Activated CD4-positive, alpha-beta memory T cell treated with anti-CD3 and anti-CD28 coated beads, Interleukin-2, amount 10 ng/mL, durations not matched to agents 7 days and 5 days (primary cell): ENCODE measurements at places on chromosomes 7 and 10.

DNA sequence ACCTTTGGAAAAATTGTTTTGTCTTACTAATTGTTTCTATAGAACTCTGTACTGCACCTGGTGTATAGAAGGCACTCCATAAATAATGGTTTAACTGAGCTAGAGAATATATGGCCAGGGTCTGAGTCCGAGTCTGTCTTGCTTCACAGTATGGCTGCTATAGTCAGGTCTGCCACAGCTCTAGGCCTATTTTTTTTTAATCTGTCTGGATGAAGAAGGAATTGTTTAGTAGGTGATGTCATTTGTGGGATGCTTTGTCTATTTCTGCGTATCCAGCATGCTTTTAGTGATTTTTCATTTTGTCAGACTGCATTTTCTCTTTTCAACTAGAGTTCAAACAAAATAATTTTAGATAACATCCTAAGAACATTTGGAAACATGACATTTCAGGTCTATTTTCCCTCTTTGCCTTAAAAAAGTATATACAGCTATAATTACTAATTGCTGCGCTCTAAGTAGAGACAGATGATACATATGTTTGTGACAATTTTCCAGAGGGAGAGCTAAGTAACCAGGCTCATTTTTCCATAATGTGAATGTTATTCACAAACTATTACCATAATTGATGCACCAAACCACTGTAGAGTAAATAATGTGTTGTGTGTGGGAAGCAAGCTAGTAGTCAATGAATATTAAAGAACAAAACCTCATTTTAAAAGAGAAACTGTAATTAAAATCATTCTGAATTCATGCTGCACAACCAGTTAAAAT, 361.7 kb downstream of the AUTS2 start:
- no peak for DNase-seq

DNA sequence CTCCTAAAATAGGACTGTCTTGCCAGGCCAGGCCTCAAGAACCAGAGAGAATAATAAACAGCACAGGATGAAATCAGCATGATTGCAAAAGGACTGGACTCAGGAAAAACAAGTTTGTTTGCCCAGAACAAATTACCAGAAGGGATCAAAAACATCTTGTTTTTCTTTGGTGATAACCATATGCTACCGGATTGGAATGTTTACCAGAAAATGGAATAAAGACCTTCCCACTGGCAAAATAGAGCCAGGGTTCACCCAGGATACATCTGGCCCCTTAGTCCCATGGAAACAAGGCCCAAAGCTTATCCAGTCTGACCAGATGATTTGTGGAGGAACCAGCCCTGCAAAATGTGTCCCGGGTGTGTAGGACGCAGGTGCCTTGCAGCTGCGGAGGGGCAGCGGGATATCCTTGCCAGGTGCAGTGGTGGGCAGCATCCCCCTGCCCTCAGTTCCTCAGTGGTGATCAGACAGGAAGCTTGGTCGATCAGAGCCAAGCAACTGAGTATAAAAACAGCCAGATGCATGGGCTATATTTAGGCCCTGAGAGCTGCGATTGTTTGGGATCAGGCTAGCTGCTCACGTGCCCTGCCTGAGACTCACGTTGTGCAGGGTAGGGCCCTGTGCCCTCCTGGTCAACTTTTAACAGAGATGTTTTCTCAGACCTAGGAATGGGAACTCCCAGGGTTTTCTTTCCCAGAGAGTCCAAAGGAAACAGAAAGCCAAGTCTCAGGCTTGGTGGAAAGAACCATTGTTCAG, 4.6 kb upstream of the ZNF22 start:
- no peak for DNase-seq

- DNase-seq: no peak
Observed at GRCh38 chr7:133293384-133294160, 40.7 kb downstream of the EXOC4 start.

DNA sequence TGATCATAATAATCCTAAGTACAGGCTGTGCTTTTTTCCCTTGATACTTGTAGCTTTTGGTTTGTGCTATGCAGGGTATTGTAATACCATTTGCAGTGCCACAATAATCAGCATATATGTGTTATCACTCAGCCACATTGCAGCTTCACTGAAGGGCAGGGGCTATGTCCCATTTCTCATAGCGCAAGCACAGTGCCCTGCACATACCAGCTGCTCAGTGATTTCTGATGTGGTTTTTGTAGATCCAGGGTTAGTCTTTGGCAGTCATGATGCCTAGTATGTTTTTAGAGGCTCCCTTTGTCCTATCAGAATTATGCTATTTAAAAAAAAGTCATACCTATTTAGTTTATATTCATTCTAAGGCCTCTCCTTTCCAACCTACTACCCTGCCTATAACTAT, 25.8 kb downstream of the MET start:
- DNase-seq: no peak

- no peak for DNase-seq
Observed at GRCh38 chr10:28926932-28927331, 249.6 kb downstream of the BAMBI start.

GRCh38 chr7:55591282-55591931, 19.1 kb upstream of the VOPP1 start:
- DNase-seq: no peak

DNA sequence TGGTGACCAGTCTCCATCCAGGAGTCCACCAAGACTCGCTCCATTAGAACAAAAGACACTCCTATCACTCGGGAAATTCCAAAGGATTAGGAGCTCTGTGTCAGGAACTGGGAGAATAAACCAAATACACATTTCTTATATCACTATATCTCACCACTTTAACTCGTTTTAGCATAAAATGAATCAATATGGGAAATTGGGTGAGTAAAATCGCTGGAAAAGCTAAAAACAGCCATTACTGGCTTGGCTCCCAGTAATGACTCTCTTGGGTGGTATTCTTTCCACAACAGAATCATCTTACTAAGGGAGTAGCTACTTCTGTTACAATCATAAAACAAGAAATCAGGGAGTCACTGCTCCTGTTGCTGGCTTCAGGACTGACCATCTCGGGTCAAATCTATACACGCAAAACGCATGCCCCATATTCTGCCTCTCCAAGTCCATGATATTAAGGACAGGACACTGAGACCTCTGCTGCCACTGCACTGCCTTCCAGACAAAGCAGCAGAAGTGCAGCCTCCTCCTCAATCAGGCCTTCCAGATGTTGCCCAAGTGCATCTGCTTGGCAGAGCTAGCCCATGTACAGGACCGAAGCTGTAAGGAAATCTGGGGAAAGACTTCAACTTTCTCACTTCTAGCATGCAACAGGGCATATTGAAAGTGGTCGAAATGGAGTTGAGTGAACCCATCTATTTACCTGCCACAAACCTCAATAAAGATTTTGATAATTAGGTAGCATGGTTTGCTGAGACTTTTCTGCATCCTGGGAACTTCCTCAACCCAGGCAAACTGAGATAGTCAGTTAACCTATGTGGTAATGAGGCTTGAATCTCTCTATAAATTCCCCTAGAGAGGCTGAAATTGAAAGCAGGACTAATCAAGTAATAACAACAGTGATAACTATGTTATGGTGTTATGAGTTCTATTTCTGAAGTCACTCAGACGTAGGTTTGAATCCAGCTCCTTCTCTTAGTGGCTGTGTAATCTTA, 14.4 kb upstream of the PANK1 start:
- no peak for DNase-seq

DNA sequence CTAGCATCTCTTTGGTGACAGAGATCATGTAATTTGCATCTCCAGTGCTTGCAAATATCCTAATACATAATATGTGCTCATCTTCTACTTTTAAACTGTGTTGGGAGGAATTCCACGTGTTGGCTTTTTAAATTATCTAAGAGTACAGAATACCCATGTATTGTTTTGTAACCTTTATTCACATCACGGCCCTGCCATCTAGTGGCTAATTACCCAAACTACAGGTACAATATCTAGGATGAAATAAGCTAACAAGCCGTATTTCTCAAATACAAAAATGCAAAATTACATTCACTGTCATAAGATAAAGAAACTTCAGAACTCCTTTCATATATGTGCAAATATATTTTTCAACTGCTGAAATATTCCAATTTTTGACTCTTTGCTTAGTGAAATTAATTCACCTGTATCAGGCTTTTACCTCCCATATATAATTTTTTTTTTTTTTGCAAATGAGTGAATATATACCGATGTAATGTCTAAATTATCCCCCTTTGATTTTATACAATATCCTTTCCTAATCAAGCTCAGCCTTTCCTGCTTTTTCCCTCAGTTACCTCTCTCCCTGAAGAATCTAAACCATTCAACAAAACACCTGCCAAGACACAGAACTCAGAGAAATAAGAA, 30.3 kb upstream of the LSM8 start:
- DNase-seq: no peak

DNA sequence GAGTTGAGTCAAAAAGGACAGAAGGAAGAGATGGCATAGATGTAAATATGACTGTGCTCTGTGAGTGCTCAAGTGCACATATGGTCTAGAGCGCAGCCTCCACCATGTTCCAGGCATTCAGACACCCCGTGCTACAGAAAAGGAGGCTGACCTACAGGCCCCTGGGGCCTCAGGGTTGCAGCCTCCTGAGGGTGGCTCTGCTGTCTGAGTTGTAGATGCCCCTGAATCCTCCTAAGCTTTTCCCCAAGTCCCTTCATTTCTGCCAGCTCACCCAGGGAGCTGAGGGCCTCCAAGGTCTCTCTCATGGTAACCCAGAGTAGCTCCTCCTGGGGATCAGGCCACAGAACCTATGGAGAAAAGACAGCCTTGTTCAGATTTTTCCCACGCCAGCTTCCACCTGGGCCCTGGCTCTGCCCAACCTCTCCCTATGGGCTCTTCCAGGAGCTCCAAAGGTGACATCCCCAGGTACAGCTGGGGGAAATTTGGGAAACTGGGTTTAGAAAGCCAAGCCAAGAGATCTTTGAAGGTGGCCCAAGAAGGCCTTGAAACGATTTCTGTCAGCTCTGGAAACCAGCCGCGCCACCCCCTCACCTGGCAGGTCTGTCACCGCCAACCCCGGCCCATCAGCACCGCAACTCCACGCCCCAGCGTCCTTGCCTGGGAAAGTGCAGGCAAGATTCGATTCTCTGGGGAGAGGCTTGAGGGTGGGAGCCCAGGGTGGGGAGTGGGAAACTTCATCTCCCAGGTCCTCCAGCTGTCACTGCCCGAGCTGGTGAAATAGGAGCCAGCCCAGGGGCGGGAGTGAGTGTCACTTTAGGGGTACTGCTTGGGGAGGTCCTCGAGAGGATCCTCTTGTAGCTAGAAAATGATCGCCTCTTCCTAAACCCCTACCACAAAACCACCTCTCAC, 2.4 kb downstream of the ZNF467 start:
- DNase-seq: no peak
